CD4-positive, alpha-beta T cell treated with Interleukin-1 beta for 1 hour (primary cell): ENCODE measurements at places on chromosomes 3 and 15.
A peak's percentile ranks its signal among the peaks of the same experiment; 100 is the strongest.

- DNase-seq = no peak
These were observed 4.8 kb downstream of the TAGLN3 start for GRCh38 chr3:112003321-112004080.

DNA sequence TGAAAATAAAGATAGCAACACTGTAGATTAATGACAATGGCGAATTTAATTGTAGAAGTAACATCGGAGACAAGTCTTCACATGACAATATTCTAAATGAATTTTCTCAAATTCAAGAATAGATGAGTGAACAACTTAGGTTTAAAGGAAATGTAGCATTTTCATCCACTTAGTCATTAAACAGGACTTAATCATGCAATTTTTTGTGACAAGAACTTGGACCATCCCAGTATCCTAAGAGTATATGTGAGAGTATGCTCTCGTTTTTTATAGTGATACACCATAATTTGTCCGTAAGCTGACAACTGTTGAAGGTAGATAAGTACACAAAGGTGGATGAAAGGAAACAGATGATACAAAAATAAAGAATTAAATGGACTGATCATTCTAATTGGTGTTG, 81.5 kb downstream of the DLG1 start:
- DNase-seq = no peak

DNA sequence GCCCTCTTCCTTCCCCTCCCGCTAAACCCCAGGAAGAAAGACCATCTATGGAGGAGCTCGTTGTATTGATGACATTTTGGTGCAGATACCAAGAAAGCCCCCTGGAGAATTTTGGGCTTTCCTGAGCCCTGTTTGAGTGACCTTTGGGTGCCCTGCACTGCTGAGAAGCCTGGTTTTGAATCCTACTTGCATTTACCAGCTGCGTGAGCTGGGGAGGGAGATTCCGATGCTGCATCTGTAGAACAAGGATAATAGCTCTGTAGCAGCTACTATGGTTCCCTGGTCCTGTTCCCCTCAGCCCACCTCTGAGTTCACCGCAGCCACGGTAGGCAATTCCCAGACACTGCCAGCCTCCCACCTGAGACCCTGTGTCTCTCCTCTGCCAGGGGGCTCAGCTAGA, 5.2 kb downstream of the APOD start:
- DNase-seq = no peak

GRCh38 chr15:87724330-87724729, 532.2 kb downstream of the NTRK3 start:
- peak; percentile 19 for DNase-seq

GRCh38 chr3:38573556-38573955, 75.9 kb downstream of the SCN5A start:
- DNase-seq = no peak

DNA sequence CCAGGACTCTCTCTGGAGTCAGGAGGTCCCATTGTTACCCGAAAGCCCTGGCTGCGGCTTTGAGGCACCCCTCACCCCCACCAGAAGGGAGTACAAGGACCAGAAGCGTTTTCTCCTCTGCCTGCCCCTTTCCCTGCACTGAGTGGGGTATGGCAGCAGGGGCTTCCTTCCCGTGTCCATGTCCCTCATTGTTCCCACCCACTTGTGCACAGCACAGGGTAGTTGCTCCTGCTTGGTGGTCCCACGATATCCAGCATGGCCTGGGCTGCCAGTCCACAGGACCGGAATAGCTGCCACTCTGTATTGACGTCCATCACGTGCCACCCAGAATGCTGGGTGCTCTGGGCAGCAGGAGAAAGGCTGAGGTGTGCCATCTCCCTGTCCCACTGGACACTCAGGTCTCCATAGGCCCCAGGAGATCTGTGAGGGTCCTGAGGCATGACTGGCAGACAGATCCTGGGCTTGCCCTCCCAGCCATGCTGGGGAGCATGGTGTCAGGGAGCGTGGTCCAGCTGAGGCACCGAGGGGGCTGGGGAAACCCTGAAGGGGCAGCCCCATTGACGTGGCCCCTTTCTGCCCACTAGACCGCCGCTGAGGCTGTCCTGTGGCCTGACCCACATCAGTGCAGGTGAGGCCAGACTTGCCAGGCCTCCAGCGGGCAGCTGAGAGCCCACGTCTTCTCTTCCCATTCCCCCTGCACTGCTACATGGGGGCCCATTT, 45.3 kb upstream of the SEC22A start:
- DNase-seq = no peak

- DNase-seq = no peak
These were observed 189.2 kb downstream of the RSL24D1 start for GRCh38 chr15:55007561-55007960.

DNA sequence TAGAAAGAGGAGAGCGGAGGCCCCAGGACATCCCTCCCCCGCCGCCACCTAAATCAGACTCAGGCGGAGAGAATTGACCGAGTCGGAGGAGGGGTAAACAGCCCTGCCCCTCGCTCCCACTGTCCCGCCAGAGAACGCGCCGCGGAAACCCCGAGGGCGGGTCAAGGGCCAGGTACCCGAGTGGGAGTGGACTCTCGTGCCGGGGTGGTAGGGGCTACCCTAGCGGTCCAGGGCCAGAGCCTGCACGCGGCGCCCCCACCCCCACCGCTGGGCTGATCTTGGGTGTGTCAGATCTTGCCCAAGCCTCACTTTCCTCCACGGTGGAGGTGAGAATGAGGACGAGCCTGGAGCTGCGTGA, 19.0 kb downstream of the SPATA12 start:
- DNase-seq = no peak

DNA sequence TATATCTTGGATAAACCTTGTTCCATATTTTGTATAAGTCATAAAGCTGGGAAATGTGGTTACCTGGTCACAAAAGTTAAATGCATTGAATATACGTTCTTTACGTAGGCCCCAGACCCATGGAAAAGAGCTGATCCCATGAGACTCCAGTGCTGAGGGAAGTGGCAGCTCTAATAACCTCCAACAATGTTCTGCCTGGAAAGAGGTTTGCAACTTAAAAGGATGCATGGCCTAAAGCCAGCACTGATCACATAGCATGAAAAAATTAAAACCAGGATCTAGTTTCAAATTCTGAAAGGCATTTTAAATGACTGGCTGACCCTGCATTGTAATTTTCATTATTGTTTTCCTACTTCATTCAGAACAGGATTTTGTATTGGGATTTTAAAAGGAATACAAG, 27.9 kb upstream of the STRIT1 start:
- no peak for DNase-seq

- DNase-seq = no peak
These were observed 1.4 kb upstream of the RASL12 start for GRCh38 chr15:65069179-65069578.

- no peak for DNase-seq
These were observed 132.7 kb upstream of the RAP2B start for GRCh38 chr3:153029350-153029749.

GRCh38 chr3:16587681-16588060, 17.6 kb downstream of the DAZL start:
- DNase-seq = no peak

GRCh38 chr3:72408983-72409779, 439.1 kb downstream of the SHQ1 start:
- no peak for DNase-seq

- no peak for DNase-seq
These were observed 14.1 kb downstream of the MDFIC2 start for GRCh38 chr3:70298385-70298784.

DNA sequence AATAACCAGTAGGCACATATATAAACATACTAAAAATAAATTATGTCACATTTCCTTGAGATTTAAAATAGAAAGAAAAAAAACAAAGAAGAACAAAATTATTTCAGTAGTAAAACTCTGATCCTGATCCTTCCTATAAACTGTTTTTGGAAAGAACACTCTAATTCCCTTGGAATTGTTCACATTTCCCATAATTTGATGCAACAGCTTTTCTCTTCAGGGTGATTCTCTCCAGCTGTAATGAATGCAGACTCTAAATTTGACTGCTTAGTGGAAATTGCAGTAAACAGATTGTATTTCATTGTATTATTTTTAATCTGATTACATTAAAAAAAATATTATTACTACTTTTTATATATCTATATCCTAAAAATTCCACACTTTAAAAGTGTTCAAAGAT, 70.2 kb upstream of the ABI3BP start:
- no peak for DNase-seq

- DNase-seq = no peak
These were observed 138.2 kb upstream of the HACD2 start for GRCh38 chr3:123723070-123723469.

DNA sequence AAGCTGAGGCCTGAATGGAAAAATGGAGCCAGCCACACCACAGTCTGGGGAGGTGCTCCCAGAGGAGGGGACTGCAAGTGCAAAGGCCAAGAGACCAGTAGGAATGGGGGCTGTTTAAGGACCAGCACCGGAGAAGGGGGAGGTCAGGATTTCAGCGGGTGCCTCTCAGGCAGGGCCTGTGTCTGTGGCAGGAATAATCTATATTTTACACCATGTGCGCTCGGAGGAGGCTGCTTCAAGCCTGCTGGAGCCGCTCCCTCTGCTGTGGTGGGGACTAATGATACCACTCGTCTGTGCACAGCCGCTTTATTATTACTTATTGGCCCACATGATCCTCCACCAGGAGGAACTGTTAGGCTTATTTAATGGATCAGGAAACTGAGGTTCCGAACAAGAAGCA, 45.3 kb downstream of the TPRA1 start:
- DNase-seq = no peak

- DNase-seq = no peak
These were observed 499.0 kb upstream of the ATP11B start for GRCh38 chr3:182294256-182294655.

GRCh38 chr3:100125161-100125938, 11.0 kb upstream of the FILIP1L start:
- no peak for DNase-seq

GRCh38 chr3:105458518-105459215, 92.0 kb downstream of the ALCAM start:
- no peak for DNase-seq

GRCh38 chr3:127783642-127784160, 38.6 kb downstream of the MGLL start:
- DNase-seq = no peak

GRCh38 chr15:56040081-56041035, 46.9 kb upstream of the NEDD4 start:
- no peak for DNase-seq

DNA sequence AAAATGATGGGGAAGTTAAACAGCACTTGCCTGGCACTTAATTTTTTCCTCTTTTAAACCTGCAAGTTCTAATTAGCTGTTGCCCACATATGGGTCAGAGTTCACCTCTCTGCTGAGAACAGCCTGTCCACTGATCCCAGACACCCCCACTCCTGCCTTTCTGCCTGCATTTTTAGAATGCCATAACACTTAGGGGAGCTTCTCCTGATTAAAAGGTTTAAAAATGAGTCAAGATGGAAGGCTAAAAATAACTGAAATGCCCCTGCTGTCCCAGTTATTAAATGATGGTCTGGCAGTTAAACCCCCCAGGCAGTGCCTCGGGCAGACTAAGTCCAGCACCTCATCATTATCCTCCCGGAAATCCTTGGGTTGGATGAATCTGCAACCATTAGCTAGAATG, 913.6 kb upstream of the ARPP21 start:
- DNase-seq = no peak

DNA sequence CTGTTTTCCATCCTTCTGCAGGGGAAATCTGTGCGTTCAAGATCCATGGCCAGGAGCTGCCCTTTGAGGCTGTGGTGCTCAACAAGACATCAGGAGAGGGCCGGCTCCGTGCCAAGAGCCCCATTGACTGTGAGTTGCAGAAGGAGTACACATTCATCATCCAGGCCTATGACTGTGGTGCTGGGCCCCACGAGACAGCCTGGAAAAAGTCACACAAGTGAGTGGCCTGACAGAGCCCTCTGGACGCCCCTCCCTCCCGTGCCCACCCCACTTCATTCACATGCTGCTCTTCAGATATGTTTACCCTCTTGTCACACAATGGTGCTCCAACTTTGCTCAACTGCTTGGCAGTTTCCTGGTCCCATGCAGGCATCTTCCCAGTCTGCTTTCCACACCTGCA, 274.3 kb upstream of the TRIM42 start:
- no peak for DNase-seq

DNA sequence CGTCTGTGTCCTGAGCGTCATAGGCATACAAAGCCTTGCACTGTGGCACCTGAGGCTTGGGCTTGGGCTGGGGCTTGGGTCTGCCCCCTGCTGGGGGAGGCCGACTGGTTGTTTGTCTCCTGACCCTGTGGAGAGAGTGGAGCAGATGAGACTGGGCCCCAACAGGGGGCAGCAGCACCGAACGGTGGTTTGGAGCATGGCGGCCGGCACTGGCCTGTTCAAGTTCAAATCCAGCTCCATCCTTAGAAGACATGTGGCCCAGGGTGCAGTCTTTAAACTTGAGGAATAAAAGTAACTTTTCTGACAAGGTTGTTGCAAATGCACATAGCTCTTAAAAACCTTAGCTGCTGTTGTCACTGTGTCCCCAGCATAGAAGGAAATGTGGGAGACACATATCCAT, 33.3 kb downstream of the CCNB2 start:
- DNase-seq = peak; percentile 66

DNA sequence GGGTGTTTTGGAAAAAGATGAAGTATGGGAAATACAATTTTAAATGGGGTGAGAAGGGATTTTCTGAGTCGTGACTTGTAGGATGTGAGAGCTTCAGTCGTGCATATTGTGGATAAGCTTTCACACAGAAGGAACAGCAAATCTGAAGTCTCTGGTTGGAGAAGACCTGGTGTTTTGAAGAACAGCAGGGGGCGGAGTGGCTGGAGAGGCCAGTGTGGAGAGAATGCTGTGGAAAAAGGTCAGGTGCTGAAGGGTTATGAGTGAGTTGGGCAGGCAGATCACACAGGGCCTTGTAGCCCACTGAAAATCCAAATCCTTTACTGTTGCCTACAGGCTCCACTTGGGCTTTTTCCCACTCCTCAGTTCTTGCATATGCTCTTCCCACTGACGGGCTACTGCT, 14.1 kb upstream of the SCAANT1 start:
- DNase-seq = no peak

DNA sequence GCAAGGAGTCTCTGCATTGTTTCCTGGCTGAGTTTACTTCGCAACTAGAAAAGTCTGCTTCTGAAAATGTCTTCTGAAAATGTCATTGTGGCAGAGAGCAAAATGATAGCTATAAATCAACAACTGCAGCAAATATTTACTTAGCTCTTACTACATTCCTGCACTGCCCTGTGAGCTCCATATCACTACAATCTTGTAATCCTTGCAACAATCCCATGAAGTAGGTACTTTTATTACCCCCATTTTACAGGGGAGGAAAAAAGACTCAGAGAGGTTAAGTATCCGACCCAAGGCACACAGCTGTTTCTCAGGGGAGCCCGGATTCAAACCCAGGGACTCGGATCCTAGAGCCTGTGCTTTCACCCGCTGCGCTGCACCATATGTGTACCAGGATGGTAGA, 34.2 kb upstream of the SPTBN5 start:
- DNase-seq = no peak

GRCh38 chr3:135337192-135337591, 542.1 kb downstream of the EPHB1 start:
- no peak for DNase-seq

GRCh38 chr15:29044503-29044901, 158.7 kb downstream of the APBA2 start:
- DNase-seq = no peak

GRCh38 chr15:52232327-52232726, 41.1 kb upstream of the GNB5 start:
- no peak for DNase-seq
